ENCODE measurements at places on chromosomes 3 and 15. TPM values are rescaled to one million over a fixed set of nuclear protein-coding genes. Genes with fewer than 3 reads are reported as not detected.

DNA sequence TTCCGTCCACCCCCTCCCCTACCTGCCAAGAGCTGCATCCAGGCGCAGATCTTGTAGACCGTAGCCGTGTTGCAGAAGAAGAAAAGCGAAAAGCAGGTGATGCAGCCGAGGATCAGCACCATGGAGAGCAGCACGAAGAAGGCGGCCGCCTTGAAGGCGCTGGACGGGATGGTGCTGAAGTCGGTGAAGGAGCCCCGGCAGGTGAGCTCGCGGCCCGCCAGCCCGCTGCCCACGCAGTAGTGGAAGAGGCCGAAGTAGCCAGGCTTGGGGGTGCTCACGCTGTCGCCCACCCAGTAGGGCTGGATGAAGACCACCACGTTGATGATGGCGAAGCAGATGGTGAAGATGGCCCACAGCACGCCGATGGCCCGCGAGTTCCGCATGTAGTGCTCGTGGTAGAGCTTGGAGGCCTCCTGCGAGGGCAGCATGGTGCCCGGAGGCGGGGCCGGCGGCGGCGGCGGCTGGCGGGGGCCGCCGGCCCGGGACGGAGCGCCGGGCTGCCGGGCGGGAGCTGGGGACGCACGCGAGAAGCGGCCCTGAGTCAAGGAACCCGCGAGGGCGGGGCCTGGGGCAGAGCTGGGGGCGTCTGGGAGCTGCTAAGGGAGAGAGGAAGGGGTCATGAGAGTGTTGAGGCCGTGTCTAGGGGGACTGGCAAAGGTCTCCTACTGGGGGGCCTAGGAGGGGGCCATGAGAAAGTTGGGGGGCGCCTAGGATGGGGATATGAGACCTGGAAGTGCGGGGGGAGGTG, 1.2 kb downstream of the LHFPL4 start:
- peak; percentile 20 for DNase-seq

DNA sequence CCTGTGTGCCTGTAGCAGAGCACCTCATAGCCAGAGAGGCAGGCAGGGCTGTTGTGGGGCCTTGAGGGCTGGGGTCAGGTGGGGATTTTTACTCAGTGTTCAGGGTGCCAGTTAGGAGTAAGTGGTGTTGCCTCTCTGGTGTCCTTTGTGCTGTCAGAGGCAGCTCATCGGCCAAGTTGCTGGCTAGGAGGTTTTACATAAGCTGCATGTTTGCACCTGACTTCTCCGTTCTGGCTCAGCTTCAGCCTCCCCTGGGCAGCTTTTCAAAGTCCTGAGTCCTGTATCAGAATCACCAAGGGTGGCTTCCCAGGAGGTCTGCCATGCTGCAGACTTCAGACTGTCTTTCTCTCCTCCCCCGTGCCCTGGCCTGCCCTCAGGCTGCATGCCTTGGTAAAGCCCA, 242.6 kb upstream of the TPM1 start:
- no peak for DNase-seq

- no peak for DNase-seq
Measured at GRCh38 chr3:40502034-40502433, 3.8 kb upstream of the ZNF620 start.

GRCh38 chr15:41905036-41905793, 11.4 kb upstream of the SPTBN5 start:
- DNase-seq: no peak

Gene LDHAL6B
- not detected for total RNA-seq

Gene IL17RC
- total RNA-seq: 26.1 TPM

- DNase-seq: no peak
Measured at GRCh38 chr3:86547692-86548091, 443.3 kb downstream of the VGLL3 start.
